CD4-positive, alpha-beta T cell treated with Interleukin-6 for 4 hours (primary cell): ENCODE measurements at places on chromosomes 2 and 18.

- no peak for DNase-seq
Observed at GRCh38 chr2:181882246-181883020, 9.1 kb upstream of the ITPRID2 start.

GRCh38 chr2:18871430-18871829, 282.1 kb upstream of the NT5C1B start:
- DNase-seq, result no peak

DNA sequence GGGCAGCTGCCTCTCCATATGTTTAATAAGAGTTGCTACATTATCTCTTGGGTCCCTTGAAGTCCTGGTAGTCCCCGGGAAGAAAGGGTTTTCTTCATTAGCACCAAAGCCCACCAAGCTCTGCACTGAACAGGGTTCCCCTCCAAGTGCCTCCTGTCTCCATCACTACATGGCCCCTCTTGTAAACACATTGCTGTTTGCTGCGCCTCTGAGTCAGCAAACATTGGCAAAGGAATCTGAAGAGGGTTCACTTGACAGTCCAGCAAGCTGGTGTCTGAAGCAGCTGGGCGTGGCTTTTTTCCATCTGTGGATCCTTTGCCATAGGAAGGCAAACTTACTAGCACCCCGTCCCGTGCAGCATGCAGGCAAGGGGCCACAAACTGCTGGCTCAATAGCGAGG, 82.8 kb downstream of the TEX51 start:
- DNase-seq, result no peak

GRCh38 chr2:216233281-216233995, 124.3 kb downstream of the XRCC5 start:
- DNase-seq, result no peak

DNA sequence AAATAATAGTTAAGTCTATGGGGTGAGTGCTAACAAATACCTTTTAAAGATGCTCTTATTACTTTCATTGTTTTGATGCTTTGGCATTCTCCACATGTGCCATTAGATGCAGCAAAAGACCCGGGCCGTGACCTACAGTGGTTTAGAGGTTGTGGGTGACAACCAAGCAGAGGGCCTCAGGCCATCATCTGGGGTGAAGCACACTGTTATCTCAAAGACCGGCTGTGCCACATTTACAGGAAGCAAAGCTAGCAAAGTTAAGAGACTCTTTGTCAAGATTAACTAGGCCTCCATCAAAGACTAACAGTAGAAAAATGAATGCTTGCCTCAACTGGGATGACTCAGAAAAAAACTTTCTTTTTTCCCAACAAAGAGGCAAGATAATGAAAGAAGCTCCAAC, 695.3 kb downstream of the SATB2 start:
- DNase-seq, result no peak

DNA sequence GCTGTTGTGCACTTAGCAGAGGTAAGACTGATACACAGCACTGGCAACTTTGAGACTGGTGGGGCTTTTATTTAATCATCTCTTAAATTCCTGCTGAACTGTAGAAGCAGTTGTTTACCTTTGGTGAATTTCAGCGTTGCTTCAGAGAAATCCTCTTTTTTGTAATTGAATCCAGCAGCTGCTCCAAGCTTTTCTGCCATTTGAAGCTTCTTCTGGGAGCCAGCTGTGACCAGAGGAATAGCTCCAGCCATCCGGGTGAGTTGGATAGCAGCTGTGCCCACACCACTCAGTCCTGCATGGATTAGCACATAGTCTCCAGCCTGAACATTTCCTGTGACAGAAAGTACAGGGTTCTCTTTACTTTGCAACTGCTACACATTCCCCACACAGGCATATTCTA, 3.9 kb downstream of the TP53I3 start:
- no peak for DNase-seq

GRCh38 chr2:239190361-239190760, 210.5 kb downstream of the HDAC4 start:
- DNase-seq, result no peak

DNA sequence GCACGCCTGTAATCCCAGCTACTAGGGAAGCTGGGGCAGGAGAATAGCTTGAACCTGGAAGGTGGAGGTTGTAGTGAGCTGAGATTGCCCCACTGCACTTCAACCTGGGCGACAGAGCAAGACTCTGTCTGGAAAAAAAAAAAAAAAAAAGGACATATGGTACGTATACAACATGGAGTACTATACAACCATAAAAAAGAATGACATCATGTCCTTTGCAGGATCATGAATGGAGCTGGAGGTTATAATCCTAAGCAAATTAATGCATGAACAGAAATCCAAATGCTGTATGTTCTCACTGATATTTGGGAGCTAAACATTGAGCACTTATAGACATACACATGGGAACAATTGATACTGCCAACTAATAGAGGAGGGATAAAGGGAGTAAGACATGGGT, 99.3 kb upstream of the KCNJ3 start:
- DNase-seq, result no peak

GRCh38 chr2:13193900-13194299, 477.2 kb downstream of the TRIB2 start:
- DNase-seq, result no peak

- DNase-seq, result no peak
Observed at GRCh38 chr2:226450141-226450540, 349.5 kb downstream of the IRS1 start.
